ENCODE measurements at places on chromosomes 3 and 15.

GRCh38 chr3:197345390-197345789 is 47.0 kb upstream of the DLG1 start:
- DNase-seq: no peak

DNA sequence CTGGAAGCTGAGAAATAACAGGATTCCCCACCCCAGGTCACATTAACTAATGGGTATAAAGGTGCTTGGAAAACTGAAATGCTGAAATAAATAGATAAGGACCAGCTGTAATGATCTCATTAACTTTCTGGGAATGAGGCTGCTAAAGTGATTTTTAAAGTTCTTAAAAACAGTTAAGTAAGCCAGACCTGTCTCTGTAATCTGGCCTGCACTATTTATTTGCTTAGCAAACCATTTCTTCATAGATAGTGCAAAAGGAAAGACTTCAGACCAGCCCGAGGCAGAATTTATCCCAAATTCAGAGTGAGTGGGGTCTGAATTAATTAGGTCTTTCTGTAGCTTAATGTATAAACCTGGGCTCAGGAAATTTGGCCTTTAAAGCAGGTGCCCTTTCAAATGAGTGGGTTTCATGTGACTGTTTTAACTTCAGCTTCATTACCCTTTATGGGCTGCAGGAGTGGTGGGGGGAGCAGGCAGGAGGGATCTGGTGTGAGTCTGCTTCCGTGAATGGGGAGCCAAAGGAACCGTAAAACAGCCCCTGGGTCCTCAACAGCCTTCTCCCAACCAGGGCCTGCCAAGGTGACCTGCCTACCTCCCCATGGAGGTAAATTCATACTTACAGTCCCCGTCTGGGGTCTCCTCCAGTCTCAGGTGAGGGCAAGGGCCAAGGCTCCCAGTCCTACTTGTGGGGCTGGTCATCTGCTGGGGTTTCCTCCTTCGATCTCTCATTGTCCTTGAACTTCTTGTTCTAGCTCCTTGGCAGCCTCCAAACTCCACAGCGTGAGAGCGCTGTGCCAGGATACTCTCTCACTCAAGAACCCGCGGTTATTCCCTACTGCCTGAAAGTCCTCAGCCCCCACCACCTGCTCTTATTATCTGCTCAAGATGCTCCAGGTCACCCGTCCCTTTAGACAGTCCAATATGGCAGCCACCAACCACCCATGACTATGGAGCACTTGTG is 31.2 kb downstream of the MAGEF1 start:
- DNase-seq: no peak

DNA sequence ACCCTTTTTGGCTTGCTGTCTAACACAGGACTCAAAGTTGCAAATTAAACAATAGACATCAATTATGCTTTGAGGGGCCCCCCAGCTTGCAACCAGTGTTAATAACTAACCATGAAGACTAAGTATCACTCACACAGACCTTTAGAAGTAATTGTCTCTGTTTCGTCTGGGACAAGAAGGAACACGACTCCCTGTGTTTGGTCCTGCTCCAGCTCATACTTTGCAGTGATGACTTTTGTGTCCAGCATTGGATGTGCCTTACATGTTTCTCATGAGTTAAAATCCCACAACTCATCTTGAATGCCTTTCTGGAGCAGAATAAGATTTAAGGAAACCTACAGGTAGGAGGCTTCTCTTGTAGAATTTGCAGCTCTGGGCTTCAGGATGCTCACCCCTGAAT is 53.1 kb downstream of the GMNC start:
- no peak for DNase-seq

GRCh38 chr15:33846142-33846541 is 122.2 kb upstream of the CHRM5 start:
- DNase-seq: no peak

DNA sequence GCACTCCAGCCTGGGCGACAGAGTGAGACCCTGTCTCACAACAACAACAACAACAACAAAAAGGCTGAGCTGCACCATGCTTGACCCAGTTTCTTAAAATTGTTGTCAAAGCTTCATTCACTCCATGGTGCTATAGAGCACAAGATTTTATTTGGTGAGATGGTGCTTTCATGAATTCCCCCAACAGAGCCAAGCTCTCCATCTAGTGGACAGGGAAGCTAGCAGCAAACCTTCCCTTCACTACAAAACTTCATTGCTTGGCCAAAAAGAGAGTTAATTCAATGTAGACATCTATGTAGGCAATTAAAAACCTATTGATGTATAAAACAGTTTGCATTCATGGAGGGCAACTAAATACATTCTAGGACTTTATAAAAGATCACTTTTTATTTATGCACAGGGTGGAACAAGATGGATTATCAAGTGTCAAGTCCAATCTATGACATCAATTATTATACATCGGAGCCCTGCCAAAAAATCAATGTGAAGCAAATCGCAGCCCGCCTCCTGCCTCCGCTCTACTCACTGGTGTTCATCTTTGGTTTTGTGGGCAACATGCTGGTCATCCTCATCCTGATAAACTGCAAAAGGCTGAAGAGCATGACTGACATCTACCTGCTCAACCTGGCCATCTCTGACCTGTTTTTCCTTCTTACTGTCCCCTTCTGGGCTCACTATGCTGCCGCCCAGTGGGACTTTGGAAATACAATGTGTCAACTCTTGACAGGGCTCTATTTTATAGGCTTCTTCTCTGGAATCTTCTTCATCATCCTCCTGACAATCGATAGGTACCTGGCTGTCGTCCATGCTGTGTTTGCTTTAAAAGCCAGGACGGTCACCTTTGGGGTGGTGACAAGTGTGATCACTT is 2.0 kb downstream of the CCR5 start:
- no peak for DNase-seq

DNA sequence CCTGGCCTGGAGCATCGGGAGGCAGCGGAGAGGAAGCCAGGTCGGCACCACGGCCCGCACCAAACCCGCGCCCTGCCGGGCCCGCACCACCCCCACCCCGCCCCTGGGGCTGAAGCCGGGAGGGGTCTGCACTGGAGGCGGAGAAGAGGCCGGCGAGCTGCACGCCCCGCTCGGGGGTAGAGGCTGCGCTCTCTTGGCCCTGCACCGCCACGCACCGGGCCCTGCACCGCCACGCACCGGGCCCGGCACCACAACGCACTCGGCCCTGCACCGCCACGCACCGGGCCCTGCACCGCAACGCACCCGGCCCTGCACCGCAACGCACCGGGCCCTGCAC is 41.4 kb downstream of the MUC20 start:
- DNase-seq: no peak

- DNase-seq: no peak
These were observed 416.0 kb downstream of the RAP2B start for GRCh38 chr3:153578046-153578445.

DNA sequence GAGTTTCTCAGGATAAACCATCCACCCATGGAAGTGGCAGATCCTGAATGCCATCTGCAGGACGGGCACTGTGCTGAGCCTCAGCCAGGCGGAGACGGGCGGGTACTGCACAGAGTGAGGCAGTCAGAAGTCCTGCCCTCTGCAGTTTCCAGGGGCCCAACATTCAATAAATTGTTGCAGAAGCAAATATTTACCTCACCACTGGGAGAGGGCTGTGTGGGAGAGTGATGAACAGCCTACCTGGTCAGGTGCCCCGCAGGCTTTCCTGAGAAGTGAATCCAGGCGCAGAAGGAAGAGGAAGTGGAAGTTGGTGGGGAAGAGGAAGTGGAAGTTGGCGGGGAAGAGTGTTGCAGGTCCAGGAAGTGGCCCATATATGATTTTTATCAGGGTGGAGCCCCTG is 100.8 kb downstream of the SLCO3A1 start:
- no peak for DNase-seq

DNA sequence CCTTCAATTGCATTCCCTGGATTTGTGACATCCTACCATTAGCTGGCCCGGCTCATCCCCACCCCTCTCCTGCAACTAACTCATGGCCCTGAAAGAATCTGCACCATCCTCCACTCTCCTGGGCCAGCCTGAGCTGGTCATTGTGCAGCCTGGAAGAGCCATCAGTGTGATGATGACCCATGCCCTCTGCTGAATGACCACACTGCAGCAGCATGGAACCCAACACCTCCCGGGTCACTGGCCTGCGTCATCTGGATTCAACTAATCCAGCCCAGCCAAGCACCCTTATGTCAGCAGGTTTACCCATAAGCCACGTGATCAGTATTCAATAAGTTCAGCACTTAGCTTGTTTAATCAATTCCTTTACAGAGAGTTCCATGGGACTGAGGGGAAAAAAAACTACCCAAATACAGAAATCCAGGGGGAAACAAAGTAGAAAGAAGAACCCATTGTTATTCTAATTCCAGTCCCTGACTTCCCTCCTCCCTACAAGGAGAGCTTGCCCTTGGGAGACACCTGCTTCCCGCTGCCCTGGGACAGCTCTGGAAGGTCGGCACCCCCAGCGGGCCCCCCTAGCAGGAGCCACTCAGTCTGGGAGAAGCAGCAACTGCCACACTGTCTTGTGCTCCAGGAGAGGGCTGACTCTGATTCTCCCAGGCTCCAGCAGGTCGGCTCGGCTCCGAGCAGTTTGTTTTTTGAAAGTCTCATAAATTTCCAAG is 309.1 kb upstream of the TLE3 start:
- DNase-seq: no peak

DNA sequence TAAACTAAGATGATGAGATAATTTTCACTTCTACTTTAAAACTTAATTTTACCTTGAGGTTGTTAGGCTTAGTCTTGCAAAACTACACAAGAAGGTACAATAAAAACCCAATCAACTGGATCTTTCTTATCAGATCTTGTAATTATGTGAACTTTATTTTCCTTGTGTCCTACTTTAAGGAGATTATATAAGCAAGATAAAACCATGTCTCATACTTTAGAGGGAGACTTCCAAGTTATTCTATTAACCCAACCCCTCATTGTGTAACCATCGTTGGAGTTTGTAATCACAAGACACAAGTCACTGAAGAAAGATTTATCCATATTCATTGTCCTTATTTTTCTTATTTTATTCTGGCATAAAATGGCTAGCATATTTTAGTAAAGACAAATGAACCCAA is 165.6 kb downstream of the SERPINI1 start:
- no peak for DNase-seq

DNA sequence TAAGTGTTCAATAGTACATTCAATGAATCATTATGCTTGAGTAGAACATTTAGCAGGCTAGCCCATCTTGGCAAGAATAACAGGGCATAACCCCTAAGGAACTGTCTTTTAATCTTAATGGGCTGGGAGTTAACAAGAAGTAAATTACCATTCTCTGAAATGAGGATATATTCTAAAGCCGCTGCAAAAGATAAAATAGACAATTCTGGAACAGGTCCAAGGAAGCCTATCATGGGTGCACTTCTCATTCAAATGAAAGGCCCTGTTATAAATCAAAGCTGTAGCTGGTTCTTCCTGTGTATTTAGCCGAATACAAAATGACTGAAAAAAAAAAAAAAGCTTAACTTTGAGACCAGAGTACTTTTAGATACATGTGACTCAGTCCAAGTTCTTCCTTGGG is 15.6 kb downstream of the MTHFS start:
- no peak for DNase-seq
